Nucleus accumbens (tissue), 56 donors: ENCODE measurements at places on chromosomes 16 and 17.

GRCh38 chr17:28738680-28739384 is 5.0 kb upstream of the TRAF4 start:
- no peak for DNase-seq

GRCh38 chr16:68217506-68217905 is 18.4 kb downstream of the ESRP2 start:
- no peak for DNase-seq

- no peak for DNase-seq
These were observed 272.3 kb downstream of the FOXL1 start for GRCh38 chr16:86850670-86851069.

GRCh38 chr16:73053364-73054124 is 5.6 kb upstream of the ZFHX3 start:
- DNase-seq = no peak

- DNase-seq = no peak
These were observed 20.9 kb downstream of the FCSK start for GRCh38 chr16:70475054-70475871.

- no peak for DNase-seq
These were observed 1259.0 kb upstream of the GOT2 start for GRCh38 chr16:59993101-59993500.

- no peak for DNase-seq
These were observed 769.1 kb upstream of the CDH8 start for GRCh38 chr16:62805221-62805857.

GRCh38 chr16:23293016-23293415 is 9.1 kb upstream of the SCNN1B start:
- DNase-seq = no peak

GRCh38 chr16:49776734-49777133 is 79.2 kb downstream of the ZNF423 start:
- no peak for DNase-seq

GRCh38 chr16:49012961-49013726 is 268.5 kb downstream of the CBLN1 start:
- peak; percentile 17 for DNase-seq

DNA sequence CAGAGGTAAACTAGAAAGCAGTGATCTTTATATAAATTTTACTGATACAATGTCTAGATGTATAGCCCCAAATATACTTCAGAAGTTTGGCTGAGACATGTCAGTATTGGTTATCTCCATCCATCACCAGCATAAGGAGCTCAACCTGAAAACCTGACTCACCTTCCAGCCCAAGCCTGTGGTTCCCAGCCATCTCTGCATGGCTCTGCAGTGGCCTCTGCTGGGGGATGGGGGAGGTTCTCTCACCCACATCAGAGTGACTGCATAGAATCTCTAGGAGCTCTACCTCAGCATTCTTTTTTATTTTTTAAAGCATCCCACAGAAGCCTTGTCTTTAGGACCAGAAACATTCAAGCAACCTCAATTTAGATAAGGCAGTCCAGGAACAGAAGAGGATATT is 27.3 kb downstream of the USP7 start:
- DNase-seq = no peak

DNA sequence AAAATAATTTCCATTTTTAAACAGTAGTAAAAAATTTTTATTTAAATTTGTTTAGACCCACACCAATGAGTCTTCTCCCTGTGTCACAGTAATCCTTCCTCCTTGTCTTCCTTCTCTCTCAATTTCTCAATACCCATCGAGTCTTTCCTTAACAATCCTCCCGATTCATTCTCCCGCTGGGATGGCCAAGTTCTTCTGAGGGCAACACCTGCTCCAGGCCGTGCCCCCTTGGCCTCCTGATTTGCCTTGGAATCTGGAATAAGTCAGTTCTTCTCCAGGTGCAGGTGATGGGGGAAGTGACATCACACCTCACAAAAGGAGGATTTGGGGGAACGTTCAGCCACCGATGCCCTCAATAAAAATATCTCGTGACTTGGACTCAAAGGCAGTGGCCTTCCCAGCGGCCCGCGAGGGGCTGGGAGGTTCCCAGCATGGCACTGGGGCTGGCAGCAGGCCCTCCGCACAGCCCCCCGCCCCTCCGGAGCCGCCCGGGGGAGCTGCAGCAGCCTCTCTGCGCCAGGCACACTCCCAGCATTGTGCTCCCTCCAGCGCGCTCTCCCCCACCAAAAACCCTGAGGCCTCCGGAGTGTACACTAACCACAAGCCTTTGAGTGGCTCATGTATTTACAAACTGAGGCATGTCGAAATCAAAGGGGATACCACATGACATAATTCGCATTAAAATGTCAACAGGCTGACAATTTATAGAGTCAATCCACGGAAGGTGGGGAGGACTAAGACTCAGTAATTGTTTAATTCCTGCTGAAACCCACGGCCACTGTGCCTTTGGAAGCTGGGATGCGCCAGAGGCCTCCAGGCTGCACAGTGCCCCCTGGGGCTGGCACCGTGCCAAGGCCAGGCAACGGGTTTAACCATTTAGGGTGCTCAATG is 120.5 kb downstream of the ZFHX3 start:
- DNase-seq = no peak

DNA sequence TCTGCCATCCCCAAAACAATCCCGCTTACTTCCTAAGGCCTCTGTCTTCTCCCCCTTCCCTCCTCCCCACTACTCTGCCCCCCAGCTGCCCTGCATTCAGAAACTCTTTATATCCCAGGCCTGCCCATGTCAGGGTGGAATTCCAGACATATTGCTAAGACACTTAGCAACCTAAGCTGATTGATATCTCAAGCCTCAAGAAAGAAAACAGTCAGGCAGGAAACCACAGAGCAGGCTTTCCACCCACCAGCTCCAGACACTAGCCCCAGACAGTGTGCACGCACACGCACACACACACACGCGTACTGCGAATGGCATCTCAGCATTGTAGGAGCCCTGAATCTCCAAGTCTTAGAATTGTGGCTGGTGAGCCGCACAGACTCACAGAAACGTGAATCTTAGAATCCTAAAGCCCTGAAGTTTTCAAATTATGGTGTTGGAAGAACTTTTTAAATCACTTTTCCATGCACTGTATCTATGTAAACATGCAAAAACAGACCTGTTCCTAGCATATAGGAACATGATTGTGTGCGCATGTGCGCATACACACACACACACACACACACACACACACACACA is 8.8 kb upstream of the LPCAT2 start:
- DNase-seq = no peak

DNA sequence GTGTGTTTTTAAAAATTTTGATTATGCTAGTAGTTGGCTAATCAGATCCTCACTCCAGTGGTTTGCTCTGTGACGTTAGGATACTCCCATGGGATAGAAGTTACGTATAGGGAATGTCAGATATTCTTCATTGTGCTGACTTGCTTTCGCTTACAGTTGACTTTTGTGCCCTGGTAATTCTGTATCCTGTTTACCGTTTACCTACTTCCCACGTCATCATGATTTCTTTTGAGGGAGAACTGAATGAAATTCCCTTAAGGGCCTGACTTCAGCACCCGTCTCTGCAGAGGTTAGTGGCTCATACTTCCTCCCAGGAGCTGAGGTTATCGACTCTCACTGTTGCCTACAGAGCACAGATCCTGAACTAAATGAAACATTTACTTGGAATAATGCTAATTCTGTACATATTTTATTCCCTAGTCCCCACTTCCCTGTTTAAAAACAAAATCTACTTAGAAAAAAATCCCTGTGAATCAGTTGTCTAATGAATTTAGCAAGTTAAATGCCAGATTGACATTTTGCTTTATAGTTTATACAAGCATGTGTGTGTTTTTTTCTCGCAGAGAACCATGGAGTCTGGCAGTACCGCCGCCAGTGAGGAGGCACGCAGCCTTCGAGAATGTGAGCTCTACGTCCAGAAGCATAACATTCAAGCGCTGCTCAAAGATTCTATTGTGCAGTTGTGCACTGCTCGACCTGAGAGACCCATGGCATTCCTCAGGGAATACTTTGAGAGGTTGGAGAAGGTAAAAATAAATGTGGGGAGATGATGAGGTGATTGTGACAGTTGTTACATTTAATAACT is 2.8 kb downstream of the PRKAR1A start:
- no peak for DNase-seq

DNA sequence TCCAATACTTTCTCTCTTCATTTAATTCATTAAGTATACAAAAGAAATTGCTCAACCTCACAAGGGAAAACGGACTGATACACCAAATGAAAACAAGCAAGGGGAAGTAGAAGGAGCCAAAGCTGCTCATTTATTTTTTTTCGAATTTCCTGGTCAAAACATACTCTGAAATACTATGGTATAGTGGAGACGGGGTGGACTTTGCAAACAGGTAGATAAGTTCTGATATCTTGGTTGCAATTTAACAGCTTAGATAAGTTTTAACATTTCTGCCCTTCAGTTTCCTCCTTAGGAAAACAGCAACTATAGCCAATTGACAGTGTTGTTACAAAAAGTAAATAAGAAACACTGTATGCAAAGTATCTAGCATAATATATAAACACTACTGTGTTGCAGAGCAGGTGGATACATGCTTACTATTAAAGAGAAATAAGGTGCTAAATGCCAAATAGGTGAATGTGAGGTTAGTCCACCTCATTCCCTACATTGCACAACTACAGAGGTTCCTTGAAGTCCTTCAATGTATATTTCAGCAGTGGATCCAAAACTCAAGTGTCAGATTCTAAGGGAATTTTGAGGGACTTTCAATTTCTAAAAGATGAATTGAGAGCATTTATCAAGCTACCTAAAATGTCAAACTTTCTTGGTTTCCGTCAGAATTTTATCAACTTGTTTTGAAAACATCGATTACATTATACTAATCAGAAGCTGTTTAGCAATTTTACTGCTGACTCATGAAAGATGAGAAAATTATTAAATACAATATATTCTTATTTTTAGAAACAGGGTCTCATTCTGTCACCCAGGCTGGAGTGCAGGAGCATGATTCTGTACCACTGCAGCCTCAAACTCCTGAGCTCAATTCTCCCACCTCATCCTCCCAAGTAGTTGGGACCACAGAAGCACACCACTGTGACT is 11.0 kb downstream of the CCDC47 start:
- no peak for DNase-seq

DNA sequence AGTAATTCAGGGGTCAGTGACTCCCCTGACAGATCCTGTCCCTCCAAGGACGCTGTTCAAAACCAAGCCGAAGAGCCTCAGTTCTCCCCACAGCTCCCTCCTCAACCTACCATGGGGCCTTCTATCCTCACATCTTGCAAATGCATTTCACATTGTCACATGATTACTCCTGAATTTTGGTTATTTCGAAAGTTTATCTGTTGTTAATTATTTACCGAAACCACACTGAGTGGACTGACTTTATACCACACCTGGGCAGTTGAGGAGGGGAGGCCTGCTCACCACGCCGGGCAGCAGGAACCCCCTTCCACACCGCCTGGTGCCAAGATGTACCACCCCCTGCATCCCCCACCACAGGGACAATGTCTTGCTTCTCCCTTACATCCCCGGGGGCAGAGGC is 4.7 kb downstream of the TIMP2 start:
- no peak for DNase-seq

- no peak for DNase-seq
These were observed 8.6 kb downstream of the DNAAF1 start for GRCh38 chr16:84153660-84154214.

DNA sequence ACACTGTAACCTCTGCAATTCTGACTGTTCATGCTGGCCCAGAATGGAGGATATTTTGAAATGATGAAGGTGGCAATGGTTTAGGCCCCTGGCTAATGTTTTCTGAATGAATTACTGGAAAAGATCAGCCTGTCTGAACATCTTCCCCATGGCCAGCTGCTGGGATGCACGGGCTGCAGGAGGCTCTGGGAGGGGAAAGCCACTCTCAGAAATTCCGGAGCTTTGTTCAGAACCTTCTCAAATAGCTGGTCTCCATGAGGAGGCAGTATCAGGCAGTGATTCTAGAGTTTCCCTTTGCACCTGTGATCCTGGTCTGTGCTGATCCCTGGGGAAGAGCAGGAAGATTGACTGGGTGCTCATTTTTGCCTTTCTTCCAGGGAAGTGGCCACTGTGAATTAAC is 5.0 kb downstream of the SLC6A2 start:
- no peak for DNase-seq

DNA sequence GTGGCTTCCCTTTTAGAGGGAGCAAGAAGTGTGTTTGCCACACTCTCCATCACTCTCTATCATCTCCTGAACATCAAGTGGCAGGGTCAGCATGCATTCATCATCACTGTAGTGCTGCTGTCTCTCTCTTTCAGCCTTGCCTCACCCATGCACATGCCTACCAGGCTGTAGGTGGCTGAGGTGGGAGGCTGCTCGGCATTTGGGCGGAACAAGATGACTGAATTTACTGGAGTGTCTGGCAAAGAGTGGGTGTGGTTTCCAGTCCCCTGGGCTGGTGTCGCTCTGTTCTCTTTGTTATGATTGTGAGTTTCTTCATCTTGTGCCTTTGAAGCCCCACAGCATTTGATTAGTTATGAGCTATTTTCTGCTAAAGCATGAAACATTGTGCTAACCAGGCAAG is 541.9 kb upstream of the EEF2KMT start:
- peak; percentile 19 for DNase-seq

DNA sequence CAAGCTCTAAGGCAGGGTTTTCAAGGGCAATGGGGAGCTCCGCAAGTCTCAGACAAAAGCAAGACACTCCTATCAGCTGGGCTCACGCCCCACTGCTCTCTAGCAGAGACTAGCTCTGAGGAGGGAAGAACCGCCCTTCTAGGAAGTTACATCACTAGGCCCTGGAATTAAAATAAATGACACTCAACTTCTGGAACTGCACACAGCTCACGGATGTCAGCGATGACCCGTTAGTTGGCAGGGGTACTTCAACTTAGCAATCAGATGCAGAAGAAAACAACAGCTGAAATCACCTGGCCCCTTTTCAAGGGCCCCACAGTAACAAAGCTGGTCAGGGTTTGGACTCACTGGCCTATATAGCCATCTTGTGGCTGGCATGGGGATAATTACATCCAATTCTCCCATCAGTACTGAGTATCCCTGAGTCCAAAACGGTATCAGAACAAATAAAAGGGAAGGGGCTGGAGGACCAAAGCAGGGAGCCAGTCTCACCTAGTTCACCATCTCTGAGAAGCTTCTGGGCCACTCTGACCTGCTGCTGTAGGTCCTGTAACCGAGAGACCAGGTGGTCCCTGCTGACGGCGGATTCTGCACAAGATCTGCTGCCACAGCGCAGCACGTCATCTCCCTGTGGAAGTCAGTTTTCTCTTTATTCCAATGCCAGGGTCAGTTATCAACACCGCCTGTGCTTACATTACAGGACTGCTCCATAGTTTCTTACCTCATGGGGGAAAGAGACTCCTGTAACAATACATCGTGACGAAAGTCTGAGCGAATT is 22.2 kb downstream of the SERPINF1 start:
- no peak for DNase-seq

DNA sequence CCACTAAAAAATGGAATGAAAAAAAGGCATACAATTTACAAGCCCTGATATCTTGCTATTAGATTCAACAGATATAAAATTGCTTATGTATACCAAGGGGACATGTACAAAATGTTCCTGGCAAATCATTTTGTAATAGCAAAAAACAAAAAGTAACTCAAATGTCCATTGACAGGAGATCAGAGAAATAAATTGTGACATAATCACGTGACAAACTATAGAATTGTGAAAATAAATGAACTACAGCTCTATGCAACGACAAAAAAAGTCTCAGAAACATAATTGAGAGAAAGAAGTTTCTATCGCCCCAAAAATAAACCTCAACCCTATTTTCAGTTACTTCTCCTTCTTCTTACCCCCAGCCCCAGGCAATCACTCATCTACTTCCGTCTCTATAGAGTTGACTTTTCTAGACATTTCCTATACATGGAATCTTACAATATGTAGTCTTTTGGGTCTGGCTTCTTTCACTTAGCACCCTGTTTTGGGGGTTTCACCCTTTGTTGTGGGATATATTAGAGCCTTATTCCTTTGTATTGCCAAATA is 12.1 kb upstream of the ACE start:
- DNase-seq = no peak

- no peak for DNase-seq
These were observed 4.0 kb downstream of the SLC16A13 start for GRCh38 chr17:7039832-7040231.
